ENCODE measurements at places on chromosomes 12 and 14. TPM values are rescaled to one million over a fixed set of nuclear protein-coding genes. Genes with fewer than 3 reads are reported as not detected.

CLEC14A gene
- total RNA-seq, result not detected

CLEC2B gene
- 152 TPM for total RNA-seq

PAX9 gene
- total RNA-seq, result not detected

AMIGO2 gene
- total RNA-seq, result 9.7 TPM

DACT1 gene
- 1.3 TPM for total RNA-seq

MANSC1 gene
- 0.45 TPM for total RNA-seq

WDR89 gene
- 13.4 TPM for total RNA-seq

ETFBKMT gene
- 0.92 TPM for total RNA-seq

NDUFA9 gene
- total RNA-seq, result 79.2 TPM

SEC23A gene
- total RNA-seq, result 82.1 TPM

TAS2R7 gene
- not detected for total RNA-seq
